ENCODE measurements at places on chromosomes 12 and 14.

DNA sequence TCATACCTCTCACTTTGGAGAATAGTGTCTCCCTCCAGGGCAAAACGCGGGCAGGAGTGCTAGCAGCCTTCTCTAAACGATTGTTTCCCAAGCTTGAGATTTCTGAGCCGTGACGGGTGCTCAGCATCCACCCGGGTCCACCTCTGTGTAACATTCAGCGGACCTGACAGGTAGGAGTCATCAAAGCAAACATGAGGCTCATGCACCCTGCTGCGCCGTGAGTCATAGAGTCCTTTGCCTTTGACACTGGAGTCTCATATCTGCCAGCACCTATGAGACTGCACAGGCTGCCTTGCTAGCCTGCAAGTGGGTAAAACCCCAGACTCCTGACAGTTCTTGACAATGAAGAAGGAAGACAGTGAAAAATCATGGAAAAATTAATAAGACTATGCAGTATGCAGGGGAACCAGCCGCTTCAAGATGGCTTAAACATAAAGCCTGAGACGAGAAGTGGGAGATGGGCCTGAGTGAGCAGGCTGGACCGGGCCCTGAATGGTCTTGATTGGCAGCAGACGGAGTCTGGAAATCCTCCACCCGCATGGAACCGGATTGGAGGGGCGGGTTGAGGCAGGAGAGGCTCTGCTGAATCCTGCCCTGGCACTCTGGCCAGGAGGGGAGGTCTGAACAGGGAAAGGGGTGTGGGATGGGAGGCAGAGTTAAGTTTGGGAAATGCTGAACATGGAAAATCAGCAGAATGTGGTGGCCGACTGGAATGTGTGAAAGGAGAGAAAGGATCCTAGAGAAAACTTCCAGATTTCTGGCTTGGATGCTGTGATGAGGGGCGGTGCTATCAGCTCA, 54.2 kb downstream of the LGMN start:
- no peak for DNase-seq

DNA sequence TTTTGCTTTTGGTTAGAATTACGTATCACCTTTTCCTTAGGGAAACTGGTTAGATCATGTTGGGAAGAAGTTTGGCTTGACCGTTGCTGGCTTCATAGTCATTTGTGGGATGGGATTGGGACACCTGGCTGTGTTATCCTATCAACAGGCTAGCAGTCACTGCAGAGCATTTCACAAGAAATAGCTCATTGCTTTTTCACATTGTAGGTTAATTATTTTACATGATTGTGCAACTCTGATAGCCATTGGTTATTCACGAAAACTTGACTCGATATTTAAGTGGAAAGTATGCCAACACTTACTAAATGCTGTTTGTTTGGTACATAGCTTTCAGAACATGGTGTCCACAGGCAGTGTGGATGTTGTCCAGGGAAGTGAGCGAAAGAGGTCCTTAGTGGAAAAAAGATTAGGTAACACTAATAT, 89.4 kb downstream of the NKX2-1 start:
- no peak for DNase-seq

GRCh38 chr14:100972118-100972897, 68.8 kb upstream of the RTL1 start:
- DNase-seq = no peak

DNA sequence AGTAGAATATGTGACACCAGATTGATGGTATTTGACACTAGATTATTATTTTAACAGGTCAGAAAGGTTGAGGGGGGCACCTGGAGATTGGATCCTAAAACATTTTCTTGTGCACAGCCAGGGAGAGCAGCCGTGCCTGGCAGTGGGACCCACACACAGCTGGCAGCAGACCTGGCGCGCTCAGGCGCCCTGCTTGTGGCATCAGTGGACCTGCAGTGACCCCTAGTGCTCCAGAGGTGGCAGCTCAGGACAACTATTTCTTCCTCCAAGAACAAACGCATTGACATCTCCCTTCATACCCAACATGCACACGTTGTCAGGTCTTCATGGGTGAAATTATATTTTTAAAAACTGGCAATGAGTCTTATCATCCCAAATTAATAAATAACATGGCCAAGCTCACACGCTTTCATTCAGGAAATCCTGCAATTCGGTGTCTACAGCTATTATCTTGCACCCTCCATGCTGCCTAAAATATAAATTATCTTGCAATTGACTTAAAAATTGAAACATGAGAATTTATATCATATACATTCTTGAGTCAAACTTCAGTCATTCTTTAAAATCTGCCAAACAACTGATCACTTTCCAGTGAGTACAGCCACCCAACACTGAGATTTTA, 7.7 kb upstream of the TMEM132D start:
- peak; percentile 30 for DNase-seq

- no peak for DNase-seq
Observed at GRCh38 chr12:54279227-54279631, 693 bp downstream of the CBX5 start.

- DNase-seq = no peak
Observed at GRCh38 chr14:32258336-32258993, 55.4 kb upstream of the RNU6-8 start.

- DNase-seq = no peak
Observed at GRCh38 chr14:38972511-38972910, 130.5 kb downstream of the SEC23A start.

DNA sequence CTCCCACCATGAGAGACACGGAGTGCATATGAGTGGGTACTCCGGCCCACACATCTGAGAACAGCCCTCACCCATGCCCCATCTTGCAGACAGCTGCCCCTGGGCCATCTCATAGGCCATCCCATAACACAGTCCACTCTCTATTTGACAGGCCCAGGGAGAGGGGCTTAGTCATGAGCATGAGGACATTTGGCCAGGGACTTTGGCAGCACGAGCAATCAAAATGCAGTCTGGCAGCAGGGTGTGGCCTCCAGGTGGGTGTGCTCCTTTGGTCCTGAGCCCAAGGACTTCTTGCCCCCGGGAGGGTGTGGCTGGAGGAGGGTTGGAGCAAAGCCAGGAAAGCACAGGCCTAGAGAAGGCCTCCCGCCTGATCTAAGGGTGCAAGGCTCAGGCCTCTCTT, 25.6 kb downstream of the EMP1 start:
- no peak for DNase-seq

GRCh38 chr14:76329951-76330350, 46.0 kb upstream of the ESRRB start:
- DNase-seq = no peak

DNA sequence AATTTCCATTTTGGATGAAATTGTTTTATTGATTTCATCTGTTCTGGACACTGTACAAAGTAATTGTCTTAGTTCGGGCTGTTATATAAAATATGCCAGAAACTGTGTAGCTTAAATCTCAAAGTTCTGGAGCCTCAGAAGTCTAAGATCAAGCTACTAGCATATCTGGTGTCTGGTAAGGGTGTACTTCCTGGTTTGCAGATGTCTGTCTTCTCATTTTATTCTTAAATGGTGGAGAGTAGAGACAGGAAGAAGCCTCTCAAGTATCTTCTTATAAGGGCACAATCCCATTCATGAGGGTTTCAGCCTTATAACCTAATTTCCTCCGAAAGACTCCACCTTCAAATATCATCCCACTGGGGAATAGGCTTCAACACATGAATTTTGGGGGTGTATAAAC, 51.3 kb downstream of the MON2 start:
- no peak for DNase-seq

DNA sequence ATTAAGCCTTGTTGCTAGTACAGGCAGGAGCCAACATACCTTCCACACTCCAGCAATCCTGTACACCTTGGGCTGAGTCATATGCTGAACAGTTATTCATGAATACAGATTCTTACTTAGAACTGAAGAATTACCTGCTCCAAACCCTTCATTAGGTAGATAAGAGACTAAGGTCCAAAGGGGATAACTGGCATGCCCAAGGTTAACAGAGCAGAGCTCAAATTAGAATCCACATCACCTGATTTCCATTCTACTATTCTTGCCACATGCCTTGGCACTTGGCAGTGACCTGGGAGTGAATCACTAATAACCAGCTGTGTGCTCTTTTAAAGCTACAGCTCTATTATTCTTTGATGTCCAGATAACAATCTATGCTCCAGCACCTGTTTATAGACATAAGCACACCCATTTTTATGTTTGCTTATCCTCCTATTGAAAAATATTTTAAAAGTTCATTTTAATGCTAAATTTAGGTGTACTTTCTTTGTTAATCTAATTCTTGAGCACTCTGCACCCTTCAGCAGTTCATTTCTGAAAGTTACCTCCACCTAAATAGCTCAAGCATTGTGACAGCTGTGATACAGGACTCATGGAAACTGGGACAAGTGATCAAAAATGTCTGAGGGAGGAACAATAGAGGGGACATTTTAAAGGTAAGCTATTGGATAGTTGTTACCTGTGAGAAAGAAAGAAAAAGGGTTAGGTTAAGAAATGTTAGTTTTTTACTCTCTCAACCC, 19.4 kb downstream of the LPCAT3 start:
- DNase-seq = no peak

- DNase-seq = no peak
Observed at GRCh38 chr14:86243158-86243557, 713.2 kb downstream of the FLRT2 start.

DNA sequence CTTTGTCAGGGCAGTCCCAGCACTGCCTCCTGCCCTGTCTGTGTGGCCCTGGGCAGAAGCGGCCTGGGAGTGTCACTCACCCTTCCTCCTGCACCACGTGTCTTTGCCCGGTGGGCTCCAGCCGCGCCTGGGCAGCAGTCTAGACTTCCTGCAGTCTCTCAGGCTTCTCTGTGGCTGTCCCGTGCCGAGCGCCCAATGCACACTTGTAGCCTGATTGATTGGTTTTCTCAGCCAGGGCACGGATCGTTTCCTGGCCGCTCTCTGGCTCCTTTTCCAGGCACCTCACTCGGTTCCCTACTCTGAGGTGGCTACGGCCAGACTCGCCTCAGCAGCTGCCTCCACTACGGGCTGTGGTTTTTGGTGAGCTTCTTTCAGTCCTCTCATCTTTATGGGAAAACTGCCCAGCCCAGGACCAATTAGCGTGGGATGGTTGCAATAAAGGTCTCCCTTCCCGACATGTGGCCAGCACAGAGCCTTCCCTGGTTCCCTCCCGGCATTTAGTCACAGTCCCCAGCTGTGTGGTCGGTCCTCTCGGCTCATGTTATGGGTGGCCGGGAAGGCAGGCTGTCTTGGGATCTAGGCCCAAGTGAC, 133.1 kb downstream of the CACNA1C start:
- no peak for DNase-seq

- DNase-seq = no peak
Observed at GRCh38 chr12:125015680-125016310, 22.4 kb downstream of the BRI3BP start.

DNA sequence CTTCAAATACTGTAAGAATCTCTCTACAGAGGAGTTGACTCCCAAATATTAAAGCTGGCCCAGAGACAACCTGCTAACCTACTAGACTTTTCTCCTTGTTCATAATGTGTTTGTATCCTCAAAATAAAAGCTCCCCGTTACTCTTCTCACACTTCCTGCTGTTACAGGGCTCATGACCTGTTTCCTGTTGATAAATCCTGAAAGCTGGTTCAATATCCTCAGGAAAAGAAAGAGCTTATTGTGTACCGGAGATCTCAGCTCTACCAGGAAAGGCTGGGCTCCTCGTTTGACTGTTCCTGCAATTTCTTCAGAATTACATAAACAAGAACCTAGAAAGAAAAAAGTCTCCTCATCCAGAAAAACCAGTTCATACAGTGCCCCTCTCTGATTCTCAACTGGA, 30.8 kb downstream of the CLEC1A start:
- DNase-seq = no peak
